Activated CD4-positive, alpha-beta T cell treated with anti-CD3 and anti-CD28 coated beads, Interleukin-2, Interleukin-4, amounts not matched to agents 100 ng/mL and 50 ng/mL, durations not matched to agents 16 hours and 8 hours (primary cell): ENCODE measurements at places on chromosomes 2 and 18.

DNA sequence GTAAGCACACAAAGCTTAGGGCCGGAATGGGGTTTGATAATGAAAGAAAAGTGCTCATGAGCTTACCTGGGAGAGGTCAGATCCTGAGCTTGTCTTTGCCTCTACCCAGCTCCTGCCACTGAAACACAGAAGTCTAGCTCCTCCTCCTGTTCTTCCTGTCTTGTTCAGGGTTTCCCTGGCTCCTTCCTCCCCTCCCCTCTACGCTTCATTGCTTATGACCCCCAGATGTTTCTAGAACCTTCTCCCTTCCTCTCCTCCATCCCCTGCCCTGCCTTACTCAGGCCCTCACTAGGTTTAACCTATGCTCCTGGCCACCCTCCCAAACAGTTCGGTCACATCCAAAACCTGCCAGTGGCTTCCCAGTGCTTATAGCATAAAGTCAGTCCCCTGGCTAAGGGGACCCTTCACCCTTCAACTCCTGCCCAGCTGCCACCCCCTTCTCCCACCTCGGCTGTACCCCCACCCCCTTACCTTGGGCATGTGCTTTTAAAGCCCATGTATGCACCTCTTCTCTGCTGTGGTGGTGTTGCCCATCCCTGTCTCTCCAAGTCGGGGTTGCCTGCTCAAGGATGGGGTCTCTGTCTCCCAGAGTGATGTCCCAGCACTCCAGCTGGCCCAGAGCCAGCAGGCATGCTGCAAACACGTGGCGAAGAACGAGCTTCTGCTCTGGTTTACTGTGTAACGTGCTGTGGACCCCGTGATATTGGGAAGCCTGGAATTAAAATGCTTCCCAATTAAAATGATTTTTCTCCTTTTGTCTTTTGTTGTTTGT is 233.6 kb downstream of the TPGS2 start:
- DNase-seq = no peak

DNA sequence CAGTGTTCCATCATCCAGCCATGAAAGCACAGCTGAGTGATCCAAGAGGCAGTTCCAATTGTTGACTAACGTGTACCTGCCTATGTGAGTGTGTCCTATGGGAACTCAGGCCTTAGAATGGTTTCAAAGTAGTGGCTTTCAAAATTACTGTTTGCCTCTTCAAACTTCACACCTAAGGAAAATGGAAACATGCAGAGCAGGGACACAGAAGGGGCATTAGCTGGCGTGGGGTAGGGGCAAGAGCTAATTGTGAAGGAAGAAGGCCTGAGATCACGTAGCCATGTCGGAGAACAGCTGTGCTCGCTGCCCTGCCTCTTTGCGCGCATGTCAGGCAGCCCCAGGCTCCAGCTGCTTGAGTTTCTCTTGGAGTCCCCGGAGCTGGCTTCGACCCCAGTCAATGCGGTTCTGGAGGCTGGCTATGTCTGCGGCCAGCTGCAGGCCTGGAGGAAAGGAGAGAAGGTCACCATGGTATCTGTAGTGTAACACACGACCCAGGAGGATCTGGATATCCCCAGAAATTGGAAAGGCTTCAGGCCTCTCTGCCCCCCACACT is 3.8 kb upstream of the IMP4 start:
- DNase-seq = no peak

DNA sequence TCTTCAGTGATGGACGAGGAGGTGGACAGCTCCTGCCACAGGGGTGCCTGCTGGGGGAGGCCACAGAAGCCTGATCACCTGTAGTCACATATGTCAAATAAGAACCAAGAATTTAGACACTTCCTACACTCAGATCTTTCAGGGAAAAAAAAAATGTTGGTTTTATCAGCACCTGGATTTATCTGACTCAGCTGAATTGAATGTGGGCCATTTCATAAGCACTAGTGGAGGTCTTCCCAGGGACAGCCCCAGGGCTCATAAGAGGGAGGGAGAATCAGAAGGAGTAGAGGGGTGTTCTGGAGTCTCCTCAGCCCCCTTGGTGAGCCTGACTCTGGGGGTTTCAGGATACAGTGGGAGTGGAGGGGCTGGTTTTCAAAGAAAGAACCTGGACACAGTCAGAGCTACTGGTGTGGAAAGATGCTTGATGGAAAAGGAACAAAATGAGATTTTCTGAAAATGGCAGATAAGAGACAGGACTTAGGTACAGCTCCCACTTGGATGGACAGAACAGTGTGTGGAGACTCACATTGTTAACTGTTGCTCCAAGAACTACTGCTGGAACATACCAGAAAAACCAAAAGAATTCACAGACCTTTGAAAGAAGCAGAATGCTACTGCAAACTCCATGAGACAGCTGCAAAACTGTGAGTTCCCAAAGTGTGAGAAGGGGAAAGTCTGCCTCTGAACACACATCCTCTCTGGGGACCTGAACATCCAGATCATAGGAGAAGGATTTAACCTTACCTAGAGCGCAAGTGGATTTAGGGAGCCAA is 45.4 kb downstream of the LCT start:
- no peak for DNase-seq

DNA sequence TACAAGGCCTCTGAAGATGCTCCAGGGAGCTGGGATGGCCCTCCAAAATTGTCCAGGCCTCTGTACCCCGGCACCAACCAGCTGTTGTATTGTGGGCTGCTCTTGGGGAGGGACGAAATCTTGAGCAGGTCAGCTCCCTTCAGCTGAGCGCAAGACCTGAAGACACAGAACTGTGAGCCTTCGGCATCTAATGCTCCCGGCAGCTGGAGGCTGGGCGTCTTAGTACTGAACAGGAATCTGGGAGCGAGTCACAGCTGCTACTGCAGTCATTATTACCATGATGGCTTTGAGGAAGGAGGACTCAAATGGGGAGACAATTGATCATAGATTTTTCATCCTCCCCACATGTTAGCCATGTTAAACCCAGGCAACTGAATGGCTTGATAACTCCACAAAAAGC is 83.0 kb upstream of the LTBP1 start:
- DNase-seq = no peak

DNA sequence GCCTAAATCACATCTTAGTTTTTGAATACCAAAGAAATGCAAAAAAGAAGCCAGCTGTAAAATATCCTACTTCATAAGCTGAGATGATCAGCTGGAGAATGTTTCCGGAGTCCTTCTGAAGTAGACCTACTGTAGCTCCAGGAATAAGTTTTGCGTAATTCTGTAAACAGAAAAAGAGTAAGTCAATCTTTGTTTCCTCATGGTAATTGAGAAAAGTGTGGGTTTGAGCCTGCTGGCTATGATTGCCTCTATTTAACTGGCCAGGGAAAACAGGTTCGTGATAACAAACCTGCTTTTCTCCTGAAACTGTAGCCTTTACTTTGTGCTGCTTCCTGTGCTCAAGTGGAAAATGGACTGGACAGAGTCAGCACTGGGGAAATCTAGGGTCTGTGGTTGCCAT is 58.2 kb downstream of the ITGB6 start:
- no peak for DNase-seq

GRCh38 chr2:6518361-6518760 is 347.3 kb downstream of the CMPK2 start:
- DNase-seq = no peak

- no peak for DNase-seq
Measured at GRCh38 chr18:35688757-35689156, 107.2 kb downstream of the GALNT1 start.

- no peak for DNase-seq
Measured at GRCh38 chr18:27797484-27797883, 379.4 kb downstream of the CDH2 start.

DNA sequence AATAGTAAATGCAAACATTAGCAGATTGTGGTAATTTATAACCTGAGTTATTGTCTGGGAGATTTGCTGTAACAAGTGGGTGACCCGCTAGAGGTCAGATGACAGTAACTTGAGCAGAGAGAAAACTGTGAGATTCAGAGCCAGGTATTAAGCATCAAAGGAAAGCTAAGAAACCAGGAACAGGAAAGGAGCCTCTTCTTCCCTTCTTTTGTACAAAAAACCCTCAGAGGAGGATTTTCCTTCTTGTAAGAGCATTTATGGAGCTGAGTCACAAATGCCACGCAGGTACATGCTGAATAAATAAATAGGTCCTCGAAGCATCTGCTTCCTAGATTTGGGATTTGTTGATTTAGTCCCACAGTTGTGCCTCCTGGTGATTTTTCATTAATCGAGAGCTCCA is 146.5 kb downstream of the SH3BP4 start:
- DNase-seq = no peak

DNA sequence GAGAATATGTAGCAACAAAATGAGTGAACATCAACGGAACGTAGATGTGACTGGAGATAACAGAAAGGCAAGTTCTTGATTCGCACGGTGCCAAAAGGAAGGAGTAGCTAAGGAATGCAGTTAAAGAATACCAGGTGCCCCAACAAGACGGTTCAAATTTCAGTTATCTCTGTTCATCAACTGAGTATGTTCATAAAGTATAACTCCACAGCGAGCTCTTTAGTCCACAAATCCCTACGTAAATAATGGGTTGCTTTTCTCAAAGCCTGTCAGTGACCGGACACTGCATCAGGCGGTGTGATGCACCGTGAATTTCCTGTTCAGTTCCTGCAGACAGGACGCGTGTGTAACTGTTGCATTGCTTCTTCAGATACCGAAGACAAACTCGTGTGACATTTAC is 91.8 kb downstream of the NOL10 start:
- DNase-seq = no peak

GRCh38 chr2:132424526-132425121 is 8.0 kb downstream of the GPR39 start:
- no peak for DNase-seq

DNA sequence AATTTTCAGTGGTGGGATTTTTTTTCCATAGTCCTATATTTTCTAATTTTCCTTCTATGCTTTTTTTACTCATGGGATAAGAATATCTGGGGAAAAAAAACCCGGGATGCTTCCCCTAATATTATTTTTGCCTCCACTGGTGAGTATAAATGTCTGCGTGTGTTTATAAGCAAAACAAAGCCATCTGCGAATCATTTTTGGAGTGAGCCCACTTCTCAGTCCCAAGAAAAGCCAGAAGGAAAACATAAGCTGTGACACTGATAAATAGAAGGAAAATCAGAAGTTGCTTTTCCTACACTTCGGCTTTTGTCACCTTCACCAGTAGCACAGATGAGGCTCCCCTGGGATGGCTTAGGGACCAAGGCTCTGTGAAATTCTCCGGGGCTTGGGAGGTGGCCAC is 134.7 kb upstream of the PID1 start:
- DNase-seq = no peak

DNA sequence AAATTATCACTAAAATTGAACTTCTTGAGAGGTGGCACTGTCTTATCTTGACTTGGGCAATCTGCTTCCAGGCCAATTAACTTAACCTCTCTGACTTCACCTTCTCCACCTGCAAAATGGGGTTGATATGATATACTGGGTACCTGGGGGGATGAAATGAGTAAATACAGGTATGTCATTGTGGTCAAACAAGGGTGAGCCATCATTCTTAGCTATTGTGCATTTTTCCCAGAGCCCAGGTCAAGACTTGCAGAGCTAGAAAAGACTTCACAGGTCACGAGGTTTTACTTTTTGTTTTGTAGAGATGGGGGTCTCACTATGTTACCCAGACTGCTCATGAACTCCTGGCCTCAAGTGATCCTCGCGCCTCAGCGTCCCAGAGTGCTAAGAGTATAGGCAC is 145.0 kb downstream of the PRKCE start:
- DNase-seq = no peak

GRCh38 chr2:110166266-110166665 is 38.5 kb downstream of the NPHP1 start:
- DNase-seq = no peak

GRCh38 chr18:5389356-5389755 is 93.8 kb upstream of the ZBTB14 start:
- no peak for DNase-seq

DNA sequence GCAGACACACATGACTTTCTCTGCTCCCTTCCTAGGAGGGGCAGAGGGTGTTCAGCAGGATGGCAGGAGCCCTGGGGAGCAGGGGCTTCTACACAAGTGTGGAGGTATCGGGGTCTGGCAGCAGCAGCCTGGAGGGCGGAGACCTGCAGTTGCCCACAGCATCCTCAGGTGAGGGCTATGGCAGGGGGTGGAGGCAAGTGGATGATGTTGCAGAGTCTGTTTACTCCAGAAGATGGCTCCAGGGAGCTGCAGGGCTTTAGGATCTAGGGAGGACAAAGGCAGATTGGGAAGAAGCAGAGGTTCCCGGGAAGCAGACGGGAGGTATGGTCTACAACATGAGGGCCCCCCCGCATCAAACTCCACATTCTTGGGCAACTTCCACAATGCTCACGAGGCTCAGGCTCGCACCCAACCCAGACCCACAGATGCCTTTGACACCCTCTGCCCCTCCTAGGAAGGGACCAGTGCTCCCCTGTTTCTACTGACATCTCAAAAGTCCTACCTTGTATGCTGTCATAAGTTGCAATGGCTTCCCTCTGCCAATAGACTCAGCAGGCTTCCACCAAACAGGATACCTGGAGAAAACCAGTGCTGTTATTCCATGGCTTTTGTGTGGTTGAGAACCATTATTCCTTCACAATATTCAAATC is 12.0 kb upstream of the ATP6V1C2 start:
- DNase-seq = no peak

- DNase-seq = no peak
Measured at GRCh38 chr2:61436092-61436491, 34.8 kb downstream of the USP34 start.

DNA sequence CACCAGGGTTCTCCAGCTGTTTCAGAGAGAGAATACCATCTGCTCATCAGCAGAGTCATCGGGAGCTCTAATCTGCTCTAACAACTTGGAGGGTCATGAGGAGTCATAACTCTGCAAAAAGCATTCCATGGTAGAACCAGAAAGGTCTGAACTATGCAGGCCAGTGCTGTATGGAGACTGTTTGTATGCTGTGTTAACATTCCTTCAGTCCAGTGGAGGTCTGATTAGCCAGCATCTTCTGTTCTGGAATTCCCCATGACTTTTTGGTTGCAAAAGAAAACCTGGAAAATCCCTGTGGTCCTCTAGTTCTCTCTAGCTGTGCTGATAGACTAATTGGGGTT is 9.4 kb upstream of the ITGB6 start:
- no peak for DNase-seq

DNA sequence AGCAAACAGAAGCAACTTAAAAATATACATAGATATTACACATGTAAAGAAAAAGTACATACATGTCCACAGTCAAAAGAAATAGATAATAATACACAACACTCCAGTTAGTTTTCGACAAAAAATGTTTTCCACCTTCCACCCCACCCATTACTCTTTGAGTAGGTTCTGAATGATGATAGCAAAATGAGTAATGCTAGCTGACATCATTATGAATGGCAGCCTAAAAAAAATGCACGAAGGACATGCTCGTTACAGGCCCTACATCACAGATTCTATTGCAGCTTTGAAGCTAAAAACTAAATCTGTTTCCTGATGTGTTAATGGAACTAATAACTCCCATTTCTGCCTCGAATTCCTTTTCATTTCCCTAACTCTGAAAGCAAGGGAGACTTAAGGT is 578.7 kb upstream of the NETO1 start:
- no peak for DNase-seq

DNA sequence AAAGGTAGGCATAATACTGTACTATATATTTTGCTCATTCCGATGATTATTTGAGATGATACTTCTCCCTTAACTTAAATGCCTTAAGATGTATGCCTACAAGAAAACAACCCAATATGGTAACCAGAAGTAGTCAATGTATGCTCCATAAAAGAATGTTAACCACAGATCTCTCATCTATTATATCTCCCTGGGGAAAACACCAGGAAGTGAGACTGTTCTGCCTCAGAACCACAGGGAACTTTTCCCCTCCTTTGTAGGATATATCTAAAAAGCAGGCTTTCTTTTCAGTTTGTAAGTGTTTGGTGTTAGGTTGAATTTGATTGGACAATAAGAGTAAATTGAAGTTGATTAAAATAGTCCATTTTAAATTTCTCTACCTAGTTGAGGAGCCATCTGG is 1160.5 kb upstream of the NXPH2 start:
- DNase-seq = no peak

GRCh38 chr2:36889795-36890194 is 76.5 kb downstream of the STRN start:
- peak; percentile 57 for DNase-seq
